ENCODE measurements at places on chromosomes 5 and 9.

- no peak for DNase-seq
Measured at GRCh38 chr9:106376689-106377088, 486.3 kb upstream of the ZNF462 start.

DNA sequence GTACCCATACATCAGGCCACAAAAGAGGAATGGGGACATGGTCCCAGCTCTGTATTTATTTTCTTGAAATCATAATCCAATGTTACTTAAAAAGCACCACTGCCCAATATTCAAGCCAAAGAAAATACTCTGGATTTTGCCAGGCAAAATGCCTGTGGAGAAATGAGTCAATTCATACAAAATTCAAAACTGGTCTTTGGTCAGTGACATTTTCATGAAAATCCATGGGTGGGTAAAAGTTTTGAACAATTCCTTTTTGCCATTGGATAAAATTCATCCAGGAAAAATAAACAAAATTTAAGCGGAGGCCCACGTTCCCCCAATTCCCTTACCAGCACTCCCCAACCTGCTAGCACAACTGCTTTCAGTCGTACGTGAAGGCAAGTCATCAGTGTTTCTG is 186.2 kb downstream of the GLIS3 start:
- no peak for DNase-seq

DNA sequence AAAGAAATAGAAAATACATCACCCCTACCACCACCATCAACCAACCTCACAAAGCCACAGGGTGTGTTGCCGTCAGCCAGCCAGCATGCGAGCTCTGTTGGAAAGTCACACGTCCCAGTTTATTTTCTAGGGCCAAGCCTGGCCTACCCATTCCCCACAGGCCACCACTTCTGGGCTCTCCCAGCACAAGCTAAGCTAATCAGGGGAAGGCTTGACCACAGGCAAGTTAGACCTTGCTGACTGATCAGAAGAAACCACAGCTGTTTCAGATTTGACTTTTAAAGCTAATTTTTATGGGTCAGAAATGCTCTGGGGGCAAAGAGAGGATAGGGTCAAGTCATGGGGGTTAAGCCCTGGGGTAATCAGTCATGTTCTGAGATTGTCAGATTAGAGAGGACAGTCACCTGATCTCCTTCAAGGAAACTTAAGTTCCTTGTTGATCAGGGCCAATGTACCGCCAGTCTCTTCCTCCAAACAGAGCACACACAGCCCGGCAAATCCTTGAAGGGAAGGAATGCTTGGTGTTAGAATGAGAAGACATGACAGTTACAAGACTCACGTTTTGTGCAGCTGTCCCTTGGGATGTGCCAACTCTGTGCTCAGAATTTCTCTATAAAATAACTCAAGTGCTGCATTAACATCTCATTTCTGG is 7.6 kb downstream of the SHB start:
- DNase-seq = no peak

DNA sequence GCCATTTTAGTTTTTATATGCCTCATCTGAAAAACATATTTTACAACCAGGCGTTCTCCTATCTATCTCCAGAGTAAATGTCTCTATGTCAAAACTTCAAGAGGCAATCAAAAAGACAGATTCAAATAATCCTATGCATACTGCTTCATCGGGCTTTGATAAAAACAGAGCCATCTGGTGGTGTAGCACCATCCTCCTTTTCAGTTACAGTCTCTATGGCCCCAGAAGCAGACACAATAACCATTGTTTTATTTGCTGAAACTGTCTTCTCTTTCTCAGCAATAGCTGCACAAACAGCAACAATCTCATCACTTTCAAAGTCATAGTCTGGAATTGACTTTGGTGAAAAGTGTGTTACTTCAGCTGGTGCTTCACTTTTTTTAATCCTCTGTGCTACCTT is 36.3 kb downstream of the PTGER4 start:
- DNase-seq = no peak

DNA sequence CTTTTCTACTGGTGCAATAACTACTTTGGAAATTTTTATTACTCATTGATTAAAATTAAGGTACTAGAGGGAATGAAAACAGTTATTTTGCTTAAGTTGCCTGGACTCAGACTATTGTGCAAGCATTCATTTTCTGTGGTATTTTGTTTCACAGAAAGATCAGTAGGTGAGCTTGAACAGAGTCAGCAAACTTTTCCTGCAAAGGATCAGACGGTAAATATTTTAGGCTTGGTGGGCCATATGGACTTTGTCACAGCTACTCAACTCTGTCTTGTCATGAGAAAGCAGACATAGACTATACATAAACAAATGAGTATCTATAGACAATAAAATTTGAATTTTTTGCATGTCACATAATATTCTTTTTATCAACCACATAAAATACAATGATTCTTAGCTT is 1036.4 kb downstream of the NR2F1-AS1 start:
- DNase-seq = no peak

DNA sequence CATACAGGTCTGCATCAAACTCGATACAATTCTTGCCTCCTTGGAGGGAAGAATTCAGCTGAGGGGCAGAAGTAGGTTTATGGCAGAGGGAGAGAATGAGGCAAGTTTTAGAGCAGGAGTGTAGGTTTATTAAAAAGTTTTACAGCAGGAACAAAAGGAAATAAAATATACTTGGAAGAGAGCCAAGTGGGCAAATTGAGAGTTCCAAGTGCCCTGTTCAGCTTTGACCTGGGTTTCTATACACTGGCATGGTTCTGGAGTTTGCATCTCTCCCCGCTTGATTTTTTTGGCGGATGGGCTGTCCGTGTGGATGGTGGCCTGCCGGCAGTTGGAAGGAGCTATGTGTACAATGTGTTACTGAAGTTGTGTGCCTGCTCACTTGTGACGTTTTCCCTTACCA is 116.1 kb downstream of the ALDH1A1 start:
- DNase-seq = no peak

DNA sequence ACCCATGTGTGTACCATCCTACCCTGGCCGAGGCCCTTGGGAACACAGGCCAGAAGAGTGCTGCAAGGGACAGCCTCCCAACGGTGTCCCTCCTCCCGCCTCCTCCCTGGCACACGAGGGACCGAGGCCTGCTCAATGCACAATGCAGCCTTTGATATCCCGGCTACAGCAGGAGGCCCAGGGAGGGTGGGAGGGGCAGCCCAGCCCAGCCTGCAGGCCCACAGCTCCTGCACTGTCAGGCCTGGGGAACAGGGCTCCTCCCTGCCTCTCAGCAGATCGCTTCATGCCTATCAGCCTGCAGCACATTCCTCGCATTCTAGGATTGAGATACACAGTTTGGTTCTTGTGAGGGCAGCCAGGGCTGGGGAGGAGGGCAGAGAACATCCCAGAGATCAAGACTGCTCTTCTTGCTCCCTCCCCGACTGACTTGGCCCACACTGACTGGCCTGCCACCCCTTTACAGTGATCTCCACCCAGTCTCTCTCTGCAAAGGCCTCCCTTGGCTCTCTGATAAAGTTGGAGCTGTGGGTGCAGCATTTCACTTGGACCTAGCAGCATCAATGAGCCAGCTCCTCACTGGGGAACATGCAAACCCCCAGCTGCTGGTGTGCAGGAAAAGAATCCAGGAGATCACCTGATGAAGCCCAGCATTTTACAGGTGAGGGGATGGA is at the start of gene SH3TC2:
TSS of gene SH3TC2 (minus strand) at position 46 of the 671 bp plus-strand sequence. CDS start at position 6, 40 bp downstream.
- DNase-seq = no peak

- no peak for DNase-seq
Measured at GRCh38 chr9:137000177-137000930, 4.0 kb upstream of the CLIC3 start.

DNA sequence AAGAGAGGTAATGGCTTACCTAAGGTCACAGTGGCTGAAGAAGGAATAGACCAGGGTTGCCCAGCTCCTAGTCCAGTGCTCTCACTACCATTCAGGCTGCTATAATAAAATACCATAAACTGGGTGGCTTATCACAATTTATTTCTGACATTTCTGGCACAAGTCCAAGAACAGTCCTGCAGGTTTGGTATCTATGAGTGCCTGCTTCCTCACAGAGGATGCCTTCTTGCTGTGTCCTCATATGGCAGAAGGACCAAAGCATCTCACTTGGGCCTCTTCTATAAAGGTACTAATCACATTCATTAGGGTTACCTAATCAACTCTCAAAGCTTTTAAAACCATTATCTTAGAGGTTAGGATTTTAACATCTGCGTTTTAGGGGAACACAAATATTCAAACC is 17.2 kb downstream of the STARD4 start:
- no peak for DNase-seq

DNA sequence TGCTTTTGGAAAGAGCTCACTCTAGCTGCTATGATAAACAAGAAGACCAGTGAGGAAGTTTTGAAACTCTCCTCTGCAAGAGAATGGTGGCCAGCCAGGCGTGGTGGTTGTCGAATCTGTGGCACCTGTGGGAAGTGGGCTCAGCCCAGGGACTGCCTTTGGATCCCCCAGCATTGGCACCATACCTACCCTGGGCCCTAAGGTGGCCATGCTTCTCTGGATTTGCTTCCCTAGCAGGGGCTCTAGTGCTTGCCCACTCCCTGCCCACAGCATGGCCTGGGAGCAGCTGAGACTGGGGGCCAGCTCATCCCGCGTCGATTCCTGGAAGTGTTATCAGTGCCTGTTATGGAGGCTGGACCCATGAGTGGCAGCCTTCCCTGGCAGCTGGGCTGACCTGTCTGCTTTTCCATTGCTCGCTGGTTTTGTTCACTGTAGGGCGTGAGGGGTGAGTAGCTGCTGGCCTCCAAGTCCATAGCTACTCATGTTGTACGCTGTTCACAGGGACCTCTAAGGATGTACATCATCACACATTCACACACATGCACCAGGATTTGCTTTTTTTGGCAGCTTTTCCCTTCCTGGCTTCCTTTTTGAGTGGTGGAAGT is 2.3 kb downstream of the SLC22A4 start:
- no peak for DNase-seq

DNA sequence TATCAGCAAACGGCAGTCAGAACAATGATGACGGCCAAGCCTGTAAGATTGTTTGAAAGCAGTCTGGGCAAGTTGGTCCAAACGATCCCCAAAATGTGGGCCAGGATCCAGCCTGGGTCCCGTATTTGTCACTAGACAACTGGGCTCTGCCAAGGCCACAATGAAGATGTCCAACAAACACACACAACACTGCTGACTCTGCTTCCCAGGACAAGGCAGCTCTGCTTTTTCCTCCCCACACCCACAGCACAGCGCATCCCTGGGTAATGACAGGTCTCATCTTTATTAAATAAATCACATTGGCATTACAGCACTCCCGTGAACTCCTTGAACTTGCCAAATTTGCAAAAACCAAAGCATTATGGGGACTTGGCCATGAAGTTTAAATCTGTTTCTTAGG is 424.1 kb upstream of the ACTBL2 start:
- no peak for DNase-seq

- no peak for DNase-seq
Measured at GRCh38 chr9:134591573-134591981, 50.0 kb upstream of the COL5A1 start.

GRCh38 chr9:4297151-4297785 is 2.6 kb downstream of the GLIS3 start:
- DNase-seq = no peak

DNA sequence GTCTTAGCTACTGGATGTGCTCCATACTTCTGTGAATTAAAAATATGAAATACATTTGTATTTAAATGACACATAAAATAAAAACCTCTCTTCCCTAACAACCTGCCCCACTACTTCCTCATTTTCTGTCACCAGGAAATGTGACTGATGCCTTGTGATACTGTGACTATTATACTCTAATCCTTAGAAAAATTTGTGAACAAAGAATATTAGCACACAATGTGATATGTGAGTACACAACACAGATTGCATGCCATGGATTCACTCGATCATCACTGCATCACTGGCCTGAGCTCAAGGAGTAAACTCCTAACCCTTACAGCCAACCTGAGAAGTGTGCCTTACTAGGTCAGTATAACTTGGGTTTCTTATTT is 281.0 kb downstream of the EFNA5 start:
- DNase-seq = no peak

- no peak for DNase-seq
Measured at GRCh38 chr9:109640580-109641371, 139.2 kb upstream of the PALM2AKAP2 start.

Data from smooth muscle cell of the brain vasculature (primary cell).